ENCODE measurements at places on chromosomes 6 and 20.

DNA sequence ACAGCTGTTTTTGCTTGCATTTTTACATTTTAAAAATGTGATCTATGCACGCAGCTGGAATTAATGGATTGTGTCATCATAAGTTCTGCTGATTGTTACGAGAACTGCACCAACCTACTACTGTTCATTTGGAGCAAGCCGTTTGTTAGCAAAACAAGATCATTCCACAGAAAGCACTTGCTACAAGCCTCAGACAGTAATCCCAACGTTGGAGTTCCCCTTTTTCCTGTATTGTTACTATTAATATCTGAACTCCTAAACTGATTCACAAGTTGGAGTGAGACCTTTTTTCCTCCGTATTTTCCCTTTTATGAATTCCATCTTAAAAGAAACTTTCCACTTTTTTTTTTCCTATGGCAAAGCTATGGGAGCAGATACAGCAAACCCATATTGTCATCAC is 3.5 kb downstream of the TENT5A start:
- no peak for DNase-seq

DNA sequence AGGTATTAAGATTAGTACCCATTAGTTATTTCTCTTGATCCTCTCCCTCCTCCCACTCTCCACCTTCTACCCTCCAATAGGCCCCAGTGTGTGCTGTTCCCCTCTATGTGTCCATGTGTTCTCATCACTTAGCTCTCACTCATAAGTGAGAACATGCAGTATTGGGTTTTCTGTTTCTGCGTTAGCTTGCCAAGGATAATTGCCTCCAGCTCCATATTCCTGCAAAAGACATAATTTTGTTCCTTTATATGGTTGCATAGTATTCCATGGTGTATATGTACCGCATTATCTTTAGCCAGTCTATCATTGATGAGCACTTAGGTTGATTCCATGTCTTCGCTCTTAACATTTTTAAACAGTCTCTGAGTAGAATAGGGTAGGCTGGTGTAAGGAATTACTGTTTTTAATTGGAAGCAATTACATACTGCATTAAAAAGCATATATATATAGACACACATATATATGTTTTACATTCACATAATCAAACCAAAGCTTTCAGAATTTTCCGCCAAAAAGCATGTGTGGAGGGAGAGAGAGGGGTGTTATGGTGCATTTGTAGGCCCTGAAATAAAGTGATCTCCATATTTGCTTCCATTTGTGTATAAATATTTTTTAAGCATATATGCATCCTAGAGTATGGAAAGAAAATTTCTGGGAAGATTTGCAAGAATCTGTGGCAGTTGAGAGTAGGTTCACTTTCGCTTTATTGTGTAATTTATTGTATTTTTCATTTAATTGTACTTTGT is 709 bp upstream of the ANKEF1 start:
- no peak for DNase-seq

- DNase-seq: no peak
These were observed 19.5 kb downstream of the SF3B5 start for GRCh38 chr6:144075875-144076274.

DNA sequence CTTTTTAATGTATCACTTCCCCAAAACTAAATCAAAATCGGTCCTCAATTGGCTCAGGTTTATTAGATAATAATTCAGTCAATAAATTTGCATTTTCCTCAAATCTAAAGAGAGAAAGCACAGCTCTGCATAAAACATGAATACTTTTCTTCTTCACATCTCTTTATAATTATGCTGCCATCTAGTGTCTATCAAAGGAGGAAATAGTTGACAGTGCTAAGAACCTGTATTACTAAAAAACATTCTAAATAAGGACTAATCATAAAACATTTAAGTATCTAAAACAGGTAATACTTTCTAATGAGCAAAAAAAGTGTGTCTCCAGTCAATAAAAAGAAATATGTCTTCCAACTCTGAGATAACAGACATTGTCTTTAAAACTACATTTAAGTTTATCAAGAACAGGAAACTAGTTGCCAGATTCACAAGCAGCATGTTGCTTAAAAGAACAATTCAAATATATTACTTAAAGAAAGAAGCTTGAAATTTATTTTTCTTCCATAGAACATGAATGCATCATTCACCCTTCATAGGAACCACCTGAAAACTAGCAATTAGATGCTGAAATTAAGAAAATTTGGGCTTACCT is 56.5 kb upstream of the DST start:
- DNase-seq: no peak

DNA sequence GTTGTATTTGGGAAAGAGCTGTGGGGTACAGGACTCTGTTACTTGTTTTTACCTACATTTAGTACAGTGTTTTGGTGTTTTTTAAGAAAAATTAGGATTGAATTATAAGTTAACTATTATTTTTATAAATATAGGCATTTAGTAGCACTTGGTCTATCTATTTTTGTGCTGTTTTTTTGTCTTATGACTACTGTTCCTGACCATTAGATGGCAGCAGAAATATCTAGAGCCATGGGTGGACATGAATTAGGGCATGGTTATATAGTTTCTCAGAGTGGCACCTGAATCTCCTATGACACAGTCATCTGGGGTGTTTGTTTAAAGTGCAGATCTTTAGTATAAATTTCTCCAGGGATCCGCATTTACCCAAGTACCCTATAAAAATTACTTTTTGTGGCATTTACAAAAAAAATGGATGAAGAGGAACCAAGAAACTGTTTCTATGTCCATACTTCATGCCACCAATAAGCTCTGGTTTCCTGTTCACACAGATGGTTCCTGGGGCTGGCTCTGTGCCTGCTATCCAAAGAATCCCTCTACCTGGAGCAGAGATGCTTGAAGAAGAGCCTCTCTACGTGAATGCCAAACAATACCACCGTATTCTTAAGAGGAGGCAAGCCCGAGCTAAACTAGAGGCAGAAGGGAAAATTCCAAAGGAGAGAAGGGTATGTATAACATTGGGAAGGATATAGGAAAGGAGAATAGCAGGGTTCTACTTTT is 19.8 kb downstream of the NFYA start:
- DNase-seq: peak; percentile 11

DNA sequence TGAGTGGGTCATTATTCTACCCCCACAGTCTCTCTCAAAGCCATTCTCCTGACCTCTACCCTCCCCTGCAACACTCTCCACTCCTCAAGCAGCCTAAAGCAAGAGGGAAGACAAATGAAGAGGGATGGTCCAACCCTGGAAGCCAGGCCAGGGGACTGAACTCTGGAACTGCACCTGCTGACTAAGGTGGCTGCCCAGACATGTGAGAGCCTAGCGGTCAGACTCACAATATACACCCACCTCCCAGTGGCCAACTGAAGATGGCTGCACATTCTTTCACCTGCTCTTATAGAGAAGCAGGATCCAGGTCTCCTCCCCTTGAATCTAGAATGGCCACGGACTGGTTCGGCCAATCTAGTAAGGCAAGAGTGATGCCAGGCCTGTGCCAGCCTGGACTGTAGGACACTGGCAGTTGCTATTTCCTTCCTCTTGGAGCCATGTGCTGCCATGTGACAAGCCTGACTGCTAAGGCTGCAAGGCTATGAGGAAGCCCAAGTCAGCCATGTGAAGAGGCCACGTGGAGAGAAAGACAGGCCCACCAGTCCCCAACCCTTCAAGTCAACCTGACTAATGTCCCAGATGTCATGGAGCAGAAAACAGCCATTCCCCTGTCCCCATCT is 31.8 kb downstream of the ACSS1 start:
- no peak for DNase-seq

GRCh38 chr6:139433631-139434419 is 59.4 kb upstream of the CITED2 start:
- no peak for DNase-seq

GRCh38 chr6:136772685-136773472 is 19.4 kb downstream of the MAP3K5 start:
- no peak for DNase-seq

DNA sequence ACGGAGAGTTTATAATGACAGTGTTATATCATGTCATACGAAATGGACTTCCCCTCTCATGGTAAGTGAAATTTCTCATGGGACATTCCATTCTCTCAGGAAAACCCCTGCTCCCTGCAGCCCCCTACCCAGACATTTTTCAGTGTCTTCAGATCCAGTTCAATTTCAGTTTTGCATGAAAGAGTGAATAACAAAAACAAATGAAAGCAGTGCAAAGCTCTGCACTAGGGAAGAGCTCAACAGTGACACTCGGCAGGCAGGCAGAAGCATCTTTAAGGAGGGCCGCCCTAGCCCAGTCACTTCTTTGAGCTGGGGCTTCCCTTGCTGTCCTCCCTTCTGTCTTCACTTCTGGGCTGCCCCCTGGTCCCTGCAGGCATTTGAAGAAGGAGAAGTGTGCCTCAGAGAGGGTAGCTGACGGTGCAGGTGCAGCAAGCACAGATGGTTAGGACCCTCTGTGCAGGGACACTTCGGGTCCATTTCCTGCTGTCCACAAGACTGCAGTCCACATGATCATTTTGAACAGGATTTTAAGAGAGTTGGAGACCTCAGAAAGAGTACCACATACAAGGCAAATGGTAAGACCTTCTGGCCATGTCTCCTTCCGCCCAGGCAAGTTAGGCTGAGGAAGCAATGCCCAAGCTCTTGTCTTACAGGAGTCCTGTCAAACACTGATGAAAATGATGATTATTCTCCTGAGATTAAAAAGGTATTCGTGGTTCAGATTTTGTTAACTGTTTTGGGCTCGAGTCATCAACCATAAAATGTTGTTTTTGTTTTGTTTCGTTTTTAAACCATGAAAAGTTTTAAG is 5.4 kb upstream of the DUSP22 start:
- DNase-seq: no peak

GRCh38 chr20:19658137-19658536 is 99.9 kb upstream of the RIN2 start:
- no peak for DNase-seq

DNA sequence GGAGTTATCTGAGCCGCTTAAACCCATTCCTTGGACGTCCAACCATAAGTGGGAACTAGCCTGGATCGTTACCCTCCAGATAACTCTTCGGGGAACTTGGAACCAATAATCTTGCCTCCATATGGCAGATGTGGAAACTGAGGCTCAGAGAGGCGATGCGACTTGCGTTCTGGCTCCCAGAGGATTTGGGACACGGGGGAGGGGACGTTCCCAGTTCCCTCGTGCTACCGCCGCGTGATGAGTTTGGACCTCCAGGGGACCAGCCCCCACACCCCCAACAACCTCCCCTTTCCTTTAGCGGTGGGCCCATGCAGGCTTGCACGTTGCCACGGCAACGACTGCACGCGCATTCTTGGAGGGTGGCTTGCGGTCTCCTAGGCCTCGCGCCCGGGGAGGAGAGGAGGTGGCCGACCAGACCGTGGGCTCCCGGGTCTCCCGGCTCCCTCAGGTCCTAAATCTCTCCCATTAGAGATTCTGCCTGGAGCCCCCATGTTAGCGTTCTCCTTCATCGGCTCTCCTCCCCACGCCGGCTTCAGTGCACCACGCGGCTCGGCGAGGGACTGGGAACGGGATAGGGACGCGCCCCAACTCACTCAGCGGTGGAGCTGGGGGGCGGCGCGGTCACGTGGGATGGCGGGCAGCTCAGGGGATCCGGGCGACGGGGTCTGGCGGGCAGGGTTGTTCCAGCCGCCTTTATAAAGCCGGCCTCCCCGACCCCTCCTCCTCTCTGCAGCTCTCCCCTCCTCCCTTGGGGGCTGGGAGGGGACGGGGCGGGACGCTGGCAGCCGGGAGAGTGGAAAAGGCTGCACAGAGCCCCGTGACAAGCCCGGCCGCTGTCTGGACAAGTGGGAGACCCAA is at the start of gene PLTP:
Gene PLTP (minus strand): TSS at position 670 of the 858 bp plus-strand sequence. CDS start 703 bp downstream, outside the sequence.
- peak; percentile 43 for DNase-seq

GRCh38 chr6:53306819-53307347 is 41.9 kb downstream of the ELOVL5 start:
- DNase-seq: peak; percentile 44

GRCh38 chr6:157684620-157685299 is 138.3 kb upstream of the SNX9 start:
- no peak for DNase-seq

DNA sequence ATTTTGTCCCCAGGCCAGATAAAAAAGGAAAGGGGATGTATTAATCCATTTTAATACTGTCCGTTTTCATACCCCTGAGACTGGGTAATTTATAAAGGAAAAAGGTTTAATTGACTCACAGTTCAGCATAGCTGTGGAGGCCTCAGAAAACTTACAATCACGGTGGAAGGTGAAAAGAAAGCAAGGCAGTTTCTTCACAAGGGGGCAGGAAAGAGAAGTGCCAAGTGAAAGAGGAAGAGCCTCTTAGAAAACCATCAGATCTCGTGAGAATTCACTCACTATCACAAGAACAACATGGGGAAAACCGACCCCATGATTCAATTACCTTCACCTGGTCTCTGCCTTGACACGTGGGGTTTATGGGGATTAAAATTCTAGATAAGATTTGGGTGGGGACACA is 152.5 kb downstream of the IBTK start:
- no peak for DNase-seq

DNA sequence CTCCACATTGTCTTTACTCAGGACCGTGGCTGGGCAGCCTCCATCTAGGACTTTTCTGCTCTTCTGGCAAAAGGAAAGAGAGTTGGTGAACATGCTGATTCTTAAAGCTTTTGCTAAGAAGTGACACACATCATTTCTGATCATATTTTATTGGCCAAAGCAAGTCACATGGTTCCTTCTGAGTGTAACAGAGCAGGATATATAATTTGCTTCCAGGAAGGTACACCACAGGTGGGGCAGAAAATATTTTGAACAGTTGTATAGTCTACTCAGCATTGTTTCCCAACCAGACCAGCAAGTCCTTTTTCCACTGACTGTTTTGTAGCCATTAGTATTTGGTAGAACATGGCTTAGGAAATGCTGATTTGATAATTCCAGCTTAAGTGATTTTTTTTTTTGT is 73.5 kb downstream of the AKAP7 start:
- DNase-seq: no peak

GRCh38 chr20:38321959-38322598 is 18.1 kb downstream of the BPI start:
- no peak for DNase-seq

GRCh38 chr20:62769346-62770071 is 26.8 kb upstream of the MRGBP start:
- DNase-seq: no peak

GRCh38 chr6:32189069-32189741 is 797 bp downstream of the PBX2 start:
- no peak for DNase-seq

- no peak for DNase-seq
These were observed 81.7 kb downstream of the ARHGAP18 start for GRCh38 chr6:129628101-129628815.

GRCh38 chr6:40325041-40325440 is 262.1 kb downstream of the LRFN2 start:
- no peak for DNase-seq

GRCh38 chr20:6845141-6845540 is 77.7 kb downstream of the BMP2 start:
- no peak for DNase-seq

Measured in CD4-positive, alpha-beta T cell treated with Interleukin-12 subunit alpha and Interleukin-12 subunit beta, for 1 hour (primary cell).